ENCODE measurements at places on chromosomes 1 and 21.

DNA sequence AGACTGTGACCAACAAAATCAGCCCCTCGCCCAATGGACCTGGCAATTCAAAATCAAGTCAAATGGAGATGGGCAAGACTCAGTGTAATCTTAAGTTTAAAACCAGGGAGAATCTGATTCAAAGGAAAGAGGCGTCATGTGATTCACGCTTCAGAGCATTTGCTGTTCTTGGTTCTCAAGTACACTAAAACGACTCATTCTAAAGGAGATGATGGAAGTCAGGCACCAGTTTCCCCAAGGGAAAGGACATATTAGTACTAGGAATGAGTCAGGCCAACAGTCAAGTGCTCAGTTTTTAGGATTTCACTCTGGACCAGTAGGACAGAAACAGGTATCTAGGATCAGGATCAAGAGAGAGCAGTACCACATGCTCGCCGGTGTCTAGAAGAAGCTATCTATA is 429.6 kb downstream of the PLPP3 start:
- DNase-seq = no peak

DNA sequence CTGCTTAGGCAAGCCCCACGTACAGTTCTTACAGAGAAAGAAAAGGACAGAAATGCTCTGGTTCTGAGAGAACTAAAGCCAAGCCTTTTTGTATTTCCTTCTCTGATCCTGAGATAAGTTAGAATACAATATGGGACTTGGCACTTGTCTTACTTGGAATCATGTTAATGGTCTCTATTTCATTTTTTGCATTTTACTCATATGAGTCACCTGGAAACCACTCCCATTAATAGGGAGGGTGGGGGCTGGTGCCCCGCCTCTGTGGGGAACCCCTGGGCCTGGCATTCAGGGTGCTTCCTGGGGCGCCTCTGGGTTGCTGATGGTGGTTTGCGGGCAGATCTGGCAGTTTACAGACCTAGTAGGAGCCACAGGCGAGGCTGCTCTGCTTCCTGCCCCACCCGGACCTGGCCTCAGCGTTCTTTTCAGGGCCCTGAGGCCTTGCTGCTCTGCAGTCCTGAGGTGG is 26.7 kb downstream of the TSPAN2 start:
- DNase-seq = no peak

DNA sequence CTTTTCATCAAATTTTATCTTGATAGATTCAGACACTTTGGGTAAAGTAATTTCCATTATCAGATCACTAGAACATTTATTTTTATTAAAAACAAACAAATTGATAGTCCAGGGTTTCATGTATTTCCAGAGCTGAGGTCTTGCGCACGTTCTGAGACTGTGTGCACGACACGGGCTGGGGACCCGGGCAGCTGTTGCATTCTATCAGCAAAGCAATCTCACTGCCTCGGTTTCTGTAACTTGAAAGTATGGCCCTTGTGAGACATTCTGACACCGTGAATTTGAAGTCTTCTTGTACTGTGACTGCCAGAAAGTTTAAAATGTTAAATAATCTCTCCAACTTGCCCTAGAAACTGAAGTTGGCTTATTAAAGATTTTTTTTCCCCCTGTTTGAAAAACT is 746.9 kb upstream of the ADGRL2 start:
- no peak for DNase-seq

DNA sequence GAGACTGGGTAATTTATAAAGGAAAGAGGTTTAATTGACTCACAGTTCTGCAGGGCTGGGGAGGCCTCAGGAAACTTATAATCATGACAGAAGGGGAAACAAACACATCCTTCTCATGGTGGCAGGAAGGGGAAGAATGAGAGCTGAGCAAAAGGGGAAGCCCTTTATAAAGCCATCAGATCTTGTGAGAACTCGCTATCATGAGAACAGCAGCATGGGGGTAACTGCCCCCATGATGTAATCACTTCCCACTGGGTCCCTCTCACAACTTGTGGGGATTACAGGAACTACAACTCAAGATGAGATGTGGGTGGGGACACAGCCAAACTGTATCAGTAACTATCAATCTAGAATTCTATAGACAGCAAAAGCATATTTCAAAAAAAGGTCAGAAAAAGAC is 64.7 kb upstream of the ACTRT2 start:
- no peak for DNase-seq

- no peak for DNase-seq
Observed at GRCh38 chr1:246318036-246318359, 189.1 kb downstream of the SMYD3 start.

DNA sequence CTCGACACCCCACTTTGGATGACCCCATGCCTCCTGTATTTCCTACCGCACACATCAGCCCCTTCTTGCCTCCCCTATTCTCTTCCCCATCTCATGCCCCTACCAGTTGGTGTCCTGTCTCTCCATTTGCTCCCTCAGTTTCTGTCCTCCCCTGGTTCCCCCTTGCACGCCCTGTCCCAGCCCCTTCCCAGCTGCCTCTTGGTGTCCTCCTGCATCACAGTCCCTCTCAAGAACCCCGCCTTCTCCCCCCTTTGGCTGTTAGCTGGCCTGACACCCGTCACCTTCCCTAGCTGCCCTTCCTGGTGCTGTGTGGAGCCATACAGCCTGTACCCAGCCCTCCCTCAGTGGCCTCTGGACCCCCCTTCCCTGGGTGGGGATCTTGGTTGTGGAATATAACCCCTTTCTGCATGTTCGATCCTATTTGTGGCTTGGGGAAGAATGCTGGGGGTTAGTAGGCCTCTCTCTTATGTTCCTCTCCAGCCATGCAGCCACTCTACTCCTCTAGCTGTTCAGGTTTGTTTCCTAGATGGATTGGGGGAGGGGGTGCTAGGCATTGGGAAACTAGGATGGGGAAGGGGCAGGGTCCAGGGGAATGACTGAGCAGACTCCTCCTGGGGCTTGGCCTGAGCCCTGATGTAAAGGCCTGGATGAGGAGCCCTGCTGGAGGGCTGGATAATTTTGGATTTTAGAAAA is 41.4 kb upstream of the NFASC start:
- DNase-seq = no peak

- DNase-seq = no peak
Observed at GRCh38 chr1:175400766-175401165, 208.2 kb upstream of the KIAA0040 start.

- no peak for DNase-seq
Observed at GRCh38 chr1:34688006-34688741, 66.7 kb upstream of the GJB5 start.

DNA sequence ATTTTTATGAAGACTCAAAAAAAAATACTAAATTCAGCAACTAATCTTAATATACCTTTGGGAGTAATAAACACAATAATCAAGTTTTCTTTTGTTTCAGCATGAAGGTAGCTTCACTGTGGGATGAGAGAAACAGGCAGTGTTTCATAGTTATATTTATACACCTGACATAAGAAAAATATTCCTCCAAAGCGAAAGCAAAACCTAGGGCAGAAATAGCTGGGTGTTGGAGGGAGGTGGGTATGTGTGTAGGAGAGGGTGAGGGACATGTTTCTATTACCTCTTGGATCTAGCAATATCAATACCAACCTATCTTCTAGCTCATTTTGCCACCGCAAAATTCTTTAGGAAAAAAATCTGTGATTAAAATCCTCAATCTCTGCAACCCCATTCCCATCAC is 24.9 kb upstream of the MAN1A2 start:
- DNase-seq = no peak

DNA sequence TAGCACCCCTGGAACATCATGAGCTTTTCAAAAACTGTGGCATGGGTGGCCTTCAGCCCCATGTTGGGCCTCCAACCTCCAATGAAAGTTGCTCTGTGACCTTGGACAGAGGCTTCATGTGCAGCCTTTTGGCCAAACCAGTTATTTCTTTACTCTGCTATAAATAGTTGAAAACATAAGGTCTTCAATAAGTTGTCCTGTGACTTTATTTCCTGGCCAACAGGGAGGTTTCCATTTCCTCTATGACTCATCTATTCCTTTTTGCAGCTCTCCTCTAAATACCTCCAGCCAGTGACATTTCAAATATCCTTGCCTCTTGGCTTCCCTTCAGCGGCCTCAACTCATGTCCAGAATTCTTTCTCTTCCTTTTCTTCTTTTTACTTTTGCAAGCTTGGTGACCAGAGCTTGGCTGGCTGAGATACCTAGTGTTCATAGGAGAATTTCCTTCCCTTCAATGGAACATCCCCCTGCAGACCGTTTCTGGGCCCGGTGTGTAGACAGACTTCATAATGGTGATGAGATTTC is 22.7 kb upstream of the TRIM67 start:
- DNase-seq = peak; percentile 50

- DNase-seq = no peak
Observed at GRCh38 chr1:182281541-182281940, 110.0 kb downstream of the GLUL start.

GRCh38 chr21:18812308-18812707 is 408.7 kb upstream of the TMPRSS15 start:
- DNase-seq = no peak

GRCh38 chr1:53160924-53161378 is 18.5 kb upstream of the SLC1A7 start:
- no peak for DNase-seq

GRCh38 chr1:90936061-90936460 is 85.8 kb downstream of the ZNF644 start:
- no peak for DNase-seq

GRCh38 chr1:47694011-47694890 is 256.4 kb downstream of the FOXD2 start:
- DNase-seq = no peak

- DNase-seq = no peak
Observed at GRCh38 chr21:36732217-36732616, 33.3 kb downstream of the SIM2 start.

GRCh38 chr1:52604063-52604770 is 2.0 kb downstream of the GPX7 start:
- DNase-seq = no peak

DNA sequence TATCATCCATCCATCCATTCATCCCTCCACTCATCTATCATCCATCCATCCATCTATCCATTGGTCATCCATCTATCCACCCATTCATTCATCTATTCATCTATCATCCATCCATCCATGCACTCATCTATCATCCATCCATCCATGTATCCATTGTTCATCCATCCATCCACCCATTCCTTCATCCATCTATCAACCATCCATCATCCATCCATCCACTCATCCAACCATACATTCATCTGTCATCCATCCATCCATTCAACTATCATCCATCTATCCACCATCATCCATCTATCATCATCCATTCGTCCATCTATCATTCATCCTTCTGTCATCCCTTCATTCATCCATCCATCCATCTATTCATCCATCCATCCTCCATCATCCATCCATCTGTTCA is 61.1 kb downstream of the UMODL1 start:
- DNase-seq = no peak

DNA sequence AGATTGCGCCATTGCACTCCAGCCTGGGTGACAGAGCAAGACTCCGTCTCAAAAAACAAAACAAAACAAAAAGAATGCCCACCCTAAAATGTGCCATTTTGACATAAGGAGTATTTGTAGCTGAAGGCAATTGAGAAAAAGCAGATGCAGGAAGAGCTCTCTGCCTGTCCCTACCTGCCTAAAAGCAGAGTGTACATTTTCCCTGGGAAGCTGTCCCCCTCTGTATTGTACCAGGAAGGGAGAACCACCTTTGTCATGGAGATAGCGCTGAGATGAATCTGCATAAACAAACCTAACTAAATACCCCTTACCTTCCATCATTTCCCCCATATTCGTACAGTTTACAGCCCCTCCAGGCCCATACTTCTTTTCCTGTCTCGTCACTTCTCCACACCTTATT is 94.4 kb upstream of the SLC45A1 start:
- no peak for DNase-seq

DNA sequence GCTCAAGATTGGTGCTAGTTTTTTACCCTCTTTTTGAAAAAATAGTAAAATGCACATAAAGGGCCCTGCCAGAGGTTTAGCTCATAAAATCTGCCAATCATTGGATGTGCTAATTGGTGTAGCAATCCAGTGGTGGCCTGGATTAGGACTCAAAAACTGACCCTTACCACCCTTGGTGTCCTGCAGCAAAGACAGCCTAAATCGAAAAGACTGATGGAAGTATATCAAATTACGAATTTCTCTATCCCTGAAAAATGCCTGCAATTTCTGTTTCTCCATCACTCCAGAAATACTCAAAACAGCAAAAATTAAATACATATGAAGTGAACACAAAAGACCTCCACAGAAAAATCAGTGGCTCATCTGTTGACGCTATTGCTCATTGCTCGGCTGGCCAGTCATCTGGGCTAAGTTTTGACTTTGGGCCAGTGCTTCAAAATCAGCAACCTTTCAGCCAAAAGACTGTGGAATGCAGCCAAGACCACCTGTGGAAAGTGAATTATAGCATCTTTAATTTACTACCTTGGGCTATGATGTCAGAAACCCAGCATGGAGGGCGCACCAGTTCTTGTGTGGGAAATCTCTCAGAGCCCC is 30.0 kb downstream of the WLS start:
- no peak for DNase-seq

- DNase-seq = no peak
Observed at GRCh38 chr1:162676087-162676486, 43.8 kb downstream of the DDR2 start.

DNA sequence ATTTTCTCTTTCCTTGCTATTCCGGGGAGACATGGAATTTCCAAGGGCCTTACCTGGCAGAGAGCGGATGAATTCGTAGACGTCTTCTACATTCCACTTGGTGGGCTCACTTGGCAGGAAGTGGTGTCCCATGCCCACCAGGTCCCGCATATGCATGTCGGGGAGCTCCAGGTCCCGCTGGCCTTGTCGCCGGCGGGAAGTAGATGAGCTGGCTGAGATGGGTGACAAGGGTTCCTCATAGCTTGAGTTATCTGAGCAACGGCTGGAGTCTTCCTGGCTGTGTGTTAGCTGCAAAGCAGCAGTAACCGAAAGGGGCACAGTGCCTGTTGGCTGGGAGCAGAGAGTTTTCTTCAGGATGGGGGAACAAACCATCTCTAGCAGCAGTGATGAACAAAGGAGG is 7.9 kb upstream of the A3GALT2 start:
- no peak for DNase-seq

DNA sequence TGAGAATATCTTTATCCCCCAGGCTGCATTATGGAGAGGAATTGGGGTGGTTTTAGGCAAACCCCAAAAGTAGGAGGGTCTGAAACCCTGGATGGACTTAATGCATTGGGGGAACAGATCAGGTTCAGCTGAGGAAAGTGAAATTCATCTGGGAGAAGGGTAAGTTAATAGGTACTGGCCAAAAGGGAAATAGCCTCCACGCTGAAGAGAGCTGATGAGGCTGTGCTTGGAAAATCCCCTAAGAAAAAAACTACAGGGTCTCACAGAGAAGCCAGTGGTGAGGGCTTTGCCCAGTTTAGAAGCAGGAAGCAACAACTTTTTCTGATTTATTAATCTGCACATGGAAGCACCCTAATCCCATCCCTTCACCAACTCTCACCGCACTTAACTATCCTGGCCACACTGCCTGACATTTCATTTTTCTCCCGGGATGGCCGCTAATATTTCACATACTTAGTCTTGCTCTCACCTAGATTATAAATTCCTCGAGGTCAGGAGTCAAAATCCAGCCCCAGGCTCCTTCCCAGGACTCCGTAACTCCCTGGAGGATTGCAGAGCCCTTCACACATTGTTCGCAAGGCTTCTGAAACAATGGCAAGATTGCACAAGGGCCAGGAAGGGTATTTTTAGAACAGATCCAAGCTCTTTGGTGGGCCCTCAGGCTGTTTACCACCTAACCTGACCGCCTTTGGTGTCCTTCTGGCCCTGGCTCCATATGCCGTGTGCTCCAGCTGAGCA is 60.9 kb upstream of the TARBP1 start:
- no peak for DNase-seq

Data from fibroblast of skin of left biceps (primary cell).